ENCODE measurements at places on chromosomes 5 and 9.

DNA sequence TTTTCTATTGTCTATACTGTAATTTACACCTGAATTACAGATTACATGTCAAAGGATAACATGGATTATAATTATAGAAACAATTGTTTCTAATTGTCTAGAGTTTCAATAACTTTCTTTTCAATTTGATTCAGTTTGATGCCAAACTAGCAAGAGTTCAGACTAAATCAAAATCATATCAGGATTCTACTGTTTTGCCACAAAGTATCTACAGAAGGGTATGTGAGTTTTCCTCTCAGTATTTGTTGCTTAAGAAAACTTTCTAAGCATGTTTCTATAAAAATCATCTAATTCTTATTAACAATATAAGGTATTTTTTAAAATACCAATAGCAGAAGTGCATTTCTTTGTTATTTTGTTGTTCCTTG, 12.5 kb downstream of the SELENOP start:
- DNase-seq = no peak

DNA sequence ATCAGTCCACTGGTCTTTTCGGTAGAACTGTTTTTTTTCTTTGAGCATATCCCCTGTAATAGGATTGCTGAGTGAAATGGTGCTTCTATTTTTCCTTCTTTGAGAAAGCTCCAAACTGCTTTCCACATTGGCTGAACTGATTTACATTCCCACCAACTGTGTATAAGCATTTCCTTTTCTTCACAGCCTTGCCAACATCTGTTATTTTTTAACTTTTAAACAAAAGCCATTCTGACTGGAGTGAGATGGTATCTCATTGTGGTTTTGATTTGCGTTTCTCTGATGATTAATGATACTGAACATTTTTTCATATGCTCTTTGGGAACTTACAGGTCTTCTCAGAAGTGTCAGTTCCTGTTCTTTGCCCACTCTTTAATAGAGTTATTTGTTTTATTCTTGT, 764.7 kb downstream of the MTRR start:
- DNase-seq = no peak

DNA sequence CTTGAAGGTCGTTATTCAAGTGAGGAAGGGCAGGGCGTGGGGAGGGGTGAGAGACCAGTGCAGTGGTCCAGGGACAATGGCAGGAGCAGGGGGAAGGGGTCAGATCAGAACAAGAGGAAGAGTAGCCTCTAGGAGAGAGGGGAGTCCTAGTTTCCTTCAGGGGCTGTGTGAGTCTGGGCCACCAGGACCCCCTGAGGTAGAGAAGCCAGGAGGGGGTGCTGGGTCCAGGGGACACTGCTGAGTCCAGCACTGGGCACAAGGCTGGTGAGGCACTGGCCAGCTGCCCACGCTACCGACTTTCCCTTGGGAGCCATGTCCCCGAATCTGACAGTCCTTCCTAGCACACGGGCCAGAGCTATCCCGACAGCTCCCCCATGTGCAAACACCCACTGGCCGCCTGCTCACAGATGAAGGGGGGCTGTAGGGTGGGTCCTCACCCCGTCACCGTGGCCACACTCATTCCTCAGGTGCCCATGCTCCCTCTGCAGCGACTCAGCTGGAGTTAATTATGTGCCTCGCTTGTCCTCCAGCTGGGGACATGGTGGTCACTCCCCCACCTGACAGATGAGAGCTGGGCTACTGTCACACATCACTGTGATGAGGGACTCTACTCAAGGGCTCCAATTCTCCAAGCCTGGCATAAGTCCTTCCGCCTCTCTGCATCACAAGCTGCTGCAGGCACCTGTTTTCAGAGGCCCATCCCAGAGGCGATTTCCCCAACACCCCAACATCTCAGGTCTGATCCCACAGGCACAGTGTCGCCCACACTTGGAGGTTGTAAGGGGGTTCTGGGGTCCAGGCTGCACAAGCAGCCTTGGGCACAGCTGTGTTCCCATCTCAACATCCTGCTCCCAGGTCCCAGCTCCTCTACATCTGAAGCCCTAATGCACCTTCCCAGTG, 115.1 kb downstream of the GABBR2 start:
- no peak for DNase-seq

DNA sequence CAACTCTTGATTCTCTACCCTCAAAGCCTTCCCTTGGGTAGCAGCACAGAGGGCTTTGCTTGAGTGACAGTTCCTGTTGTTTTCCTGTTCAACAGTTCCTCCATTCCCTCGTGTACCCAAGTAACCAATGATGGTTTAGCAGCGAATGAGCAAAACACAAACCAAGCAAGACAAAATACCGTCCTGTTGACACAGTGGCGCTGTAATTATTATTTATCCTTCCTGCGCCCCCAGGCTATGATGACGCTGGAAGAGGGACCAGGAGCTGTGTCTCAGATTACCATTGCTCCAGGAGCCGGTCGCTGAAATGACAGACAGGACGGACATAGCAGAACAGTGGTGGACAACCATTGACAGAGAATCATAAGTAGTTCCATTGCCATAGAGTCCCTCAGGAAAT, 154.8 kb downstream of the GADD45G start:
- DNase-seq = no peak

DNA sequence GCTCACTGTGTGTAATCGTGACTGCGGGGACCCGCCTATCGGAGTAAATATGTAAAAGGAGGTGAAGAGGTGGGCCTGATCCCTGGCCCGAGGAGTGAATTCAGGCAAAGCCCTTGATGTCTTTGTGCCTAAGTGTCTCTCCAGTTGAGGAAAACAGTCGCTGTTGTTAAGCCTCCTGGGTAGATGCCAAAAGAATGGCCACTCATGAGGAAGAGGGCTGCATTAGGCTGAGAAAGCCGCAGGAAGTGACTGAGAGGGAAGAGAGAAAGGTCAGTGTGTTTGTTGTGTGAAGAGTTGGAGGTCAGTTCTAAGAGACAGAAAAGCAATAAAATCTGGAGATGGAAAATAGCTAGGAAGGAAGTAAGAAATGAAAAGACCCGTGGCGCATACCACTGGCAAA, 35.8 kb upstream of the PIP5K1B start:
- DNase-seq = no peak

DNA sequence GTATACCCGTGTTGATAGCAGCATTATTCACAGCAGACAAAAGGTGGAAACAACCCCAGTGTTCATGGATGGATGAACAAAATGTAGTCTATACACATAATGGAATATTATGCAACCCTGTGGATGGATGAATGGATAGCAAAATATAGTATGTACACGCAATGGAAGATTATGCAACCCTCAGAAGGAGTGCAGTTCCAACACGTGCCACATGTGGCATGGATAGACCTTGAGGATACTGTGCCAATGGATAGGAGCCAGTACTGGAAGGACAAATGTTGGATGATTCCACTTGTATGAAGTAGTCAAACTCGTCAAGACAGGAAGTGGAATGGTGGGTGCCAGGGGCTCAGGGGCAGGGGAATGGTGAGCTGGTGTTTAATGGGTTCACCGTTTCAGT, 44.9 kb downstream of the PLEKHG4B start:
- DNase-seq = no peak

DNA sequence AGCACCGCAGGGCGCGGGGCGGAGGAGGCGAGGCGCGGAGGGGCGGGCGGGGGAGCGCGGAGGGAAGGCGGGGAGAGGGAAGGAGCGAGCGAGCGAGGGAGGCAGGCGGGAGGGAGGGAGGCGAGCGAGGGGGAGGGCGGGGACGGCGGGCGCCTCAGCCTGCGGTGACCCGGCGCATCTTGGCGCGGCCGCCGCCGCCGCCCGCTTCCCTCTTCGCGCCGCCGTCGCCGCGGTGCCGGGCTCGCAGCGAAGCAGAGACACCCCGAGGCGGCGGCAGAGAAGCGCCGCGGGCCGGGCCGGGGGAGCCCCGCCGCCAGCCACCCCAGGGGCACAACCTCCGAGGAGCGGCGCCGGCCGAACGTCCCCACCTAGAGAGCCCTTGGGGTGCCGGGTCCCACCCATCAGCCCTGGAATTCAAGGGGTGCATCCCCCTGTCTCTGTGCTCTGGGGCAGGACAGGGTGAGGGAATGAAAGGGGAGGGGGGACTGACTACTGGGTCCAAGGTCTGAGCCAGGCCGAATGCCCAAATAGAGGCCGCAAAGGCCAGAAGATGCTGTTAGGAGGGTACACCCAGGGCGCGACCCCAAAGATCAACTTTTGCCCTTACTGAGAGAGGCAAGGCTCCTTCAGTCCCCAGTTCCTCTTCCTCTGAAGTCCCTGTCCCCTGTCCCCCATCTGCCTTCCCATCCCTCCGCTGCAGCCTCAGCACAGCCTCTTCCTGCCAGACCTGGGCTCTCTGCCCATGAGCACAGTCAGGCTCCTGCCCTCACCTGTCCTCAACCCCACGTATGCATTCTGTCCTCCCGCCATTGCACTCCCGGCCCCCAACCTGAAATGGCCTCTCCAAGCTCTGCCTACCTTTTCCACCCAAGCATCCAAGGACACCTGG, at the start of gene ADAMTS2:
ADAMTS2 (minus strand) TSS at position 29 of the 889 bp plus-strand sequence. CDS start 133 bp downstream, outside the sequence.
- DNase-seq = peak; percentile 12

DNA sequence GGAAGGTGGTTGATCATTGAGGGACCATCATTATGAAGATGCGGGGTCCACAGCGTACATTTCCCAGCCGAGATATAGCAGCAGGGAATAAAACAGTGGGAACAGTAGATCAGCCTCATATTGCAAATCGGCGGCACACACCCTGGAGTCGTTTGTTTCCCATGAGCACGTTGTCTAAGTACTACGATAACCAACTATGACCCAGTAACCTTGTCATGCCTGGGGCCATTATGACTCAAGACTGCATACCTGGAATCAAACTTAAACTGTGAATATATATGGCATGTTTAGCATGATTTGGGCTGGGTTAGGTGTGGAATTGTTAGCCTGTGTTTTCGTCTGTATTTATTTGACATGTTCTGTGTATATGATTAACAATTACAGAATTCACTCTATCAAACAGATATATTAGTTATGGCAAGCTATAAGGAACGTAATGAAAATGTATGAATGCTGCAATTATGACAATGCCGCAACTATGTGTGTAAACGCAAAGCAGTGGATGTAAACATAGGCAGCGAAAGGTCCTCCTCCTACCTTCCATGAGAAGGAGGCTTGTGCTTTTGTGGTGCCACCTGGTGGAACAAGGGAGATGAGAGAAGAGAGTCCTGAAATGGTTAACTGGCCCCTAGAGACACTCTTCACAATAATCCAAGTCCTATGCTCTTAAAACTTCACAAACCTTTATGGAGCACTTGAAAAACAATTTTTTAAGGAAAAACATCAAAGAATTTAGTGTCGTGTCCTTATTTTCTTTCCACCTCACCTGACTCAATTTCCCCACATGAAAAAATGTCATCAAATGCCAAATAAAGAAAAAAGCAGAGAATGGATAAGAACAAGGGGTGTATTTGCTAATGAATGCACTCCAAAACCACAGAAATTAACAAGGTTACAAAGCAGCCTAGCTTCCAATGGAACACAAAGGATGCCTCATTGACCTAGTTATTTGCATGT, 47.1 kb downstream of the SEMA5A start:
- no peak for DNase-seq

DNA sequence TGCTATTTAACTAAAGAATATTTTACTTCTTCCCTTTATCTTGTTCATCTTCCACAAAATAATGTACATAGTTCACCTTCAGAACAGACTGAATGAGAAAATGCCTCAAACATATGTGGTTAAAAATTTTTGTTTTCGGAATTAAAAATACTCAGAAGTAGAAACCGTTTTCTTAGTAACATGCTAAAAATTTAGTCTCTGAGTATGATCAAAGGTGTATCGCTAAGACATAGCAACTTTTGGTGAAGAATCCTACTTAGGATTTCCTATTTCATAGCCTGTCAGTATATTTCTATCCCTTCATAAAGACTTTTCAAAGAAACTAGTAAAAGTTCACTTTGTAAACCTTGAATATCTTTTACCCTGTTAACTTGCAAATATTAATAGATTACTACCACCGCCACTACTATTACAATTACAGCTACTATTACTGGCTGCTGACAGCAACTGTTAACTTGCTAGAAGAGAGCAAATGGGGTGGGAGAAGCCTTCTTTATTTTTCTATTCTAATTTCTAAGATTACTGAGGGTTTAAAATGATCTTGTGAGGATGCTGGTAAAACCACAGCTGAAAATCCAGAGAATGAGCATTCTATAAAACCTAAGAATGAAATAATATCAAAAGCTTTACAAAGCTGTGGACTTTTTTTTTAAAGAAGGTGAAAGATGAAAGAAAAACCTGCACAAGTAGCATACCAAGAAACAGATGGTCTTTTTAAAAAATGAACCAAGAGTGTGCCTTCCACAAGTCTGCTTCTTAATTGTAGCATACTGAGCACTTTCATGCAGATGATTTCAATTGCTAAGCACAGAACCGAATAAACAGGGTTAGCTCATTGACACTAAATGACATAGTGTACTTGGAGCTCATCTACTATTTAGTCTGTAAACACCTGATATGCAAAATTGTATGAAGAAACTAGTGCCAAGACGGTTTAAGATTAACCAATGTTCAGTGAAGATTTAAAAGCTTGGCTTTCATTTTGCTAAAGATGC, 246.3 kb upstream of the EFNA5 start:
- no peak for DNase-seq

DNA sequence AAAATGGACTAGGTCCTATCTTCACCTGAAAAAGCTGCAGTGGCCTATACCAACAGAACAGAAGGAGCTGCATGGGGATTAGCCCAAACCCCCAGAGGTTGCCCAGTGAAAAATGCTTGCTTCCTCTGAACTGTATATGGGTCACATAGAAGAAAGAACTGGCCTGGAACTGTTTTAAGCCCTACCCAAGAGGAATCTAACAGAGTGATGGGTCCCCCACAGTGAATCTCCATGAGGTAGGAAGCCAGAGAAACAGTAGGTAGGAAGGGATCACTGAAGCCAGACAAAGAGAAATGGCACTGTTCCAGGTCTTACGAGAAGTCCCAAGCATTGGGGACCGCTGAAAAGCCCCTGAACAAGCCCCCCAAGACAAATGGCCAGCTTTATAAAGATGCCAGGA, 28.8 kb upstream of the TRIM32 start:
- no peak for DNase-seq

DNA sequence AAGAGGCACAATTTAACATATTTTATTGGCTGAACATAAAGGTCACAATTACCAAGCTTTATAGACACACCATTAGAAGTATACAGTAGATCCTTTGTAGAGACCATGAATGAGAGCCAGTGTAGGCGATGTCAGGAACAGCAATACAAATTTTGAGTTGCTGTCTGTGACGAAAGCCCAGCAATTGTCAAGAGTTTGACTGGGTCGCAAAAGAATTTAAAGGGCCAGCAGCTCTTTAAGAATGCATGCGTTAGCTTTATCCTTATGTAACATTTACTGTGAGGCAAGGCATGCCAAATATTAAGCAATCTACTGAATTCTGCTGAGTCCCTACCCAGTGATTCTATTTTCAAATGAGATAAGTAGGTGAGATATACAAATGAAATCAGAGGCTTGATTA, 236.9 kb downstream of the ARRDC3 start:
- DNase-seq = peak; percentile 68

GRCh38 chr5:58261605-58262004, 198.3 kb downstream of the PLK2 start:
- DNase-seq = no peak

GRCh38 chr9:15482146-15482545, 28.6 kb downstream of the PSIP1 start:
- no peak for DNase-seq
